ENCODE measurements at places on chromosomes 4 and X. TPM values are rescaled to one million over a fixed set of nuclear protein-coding genes. Genes with fewer than 3 reads are reported as not detected.

ZNF280C gene
- total RNA-seq: 6.2 TPM

BRS3 gene
- not detected for total RNA-seq

BEX5 gene
- not detected for total RNA-seq

STATH gene
- not detected for total RNA-seq

- DNase-seq: peak; percentile 43
These were observed 21.8 kb upstream of the TBC1D14 start for GRCh38 chr4:6887591-6888371.

GRCh38 chr4:130143656-130144055, 1047.7 kb downstream of the C4orf33 start:
- DNase-seq: no peak

GRCh38 chr4:3210467-3210866, 38.5 kb upstream of the MSANTD1 start:
- DNase-seq: no peak

DNA sequence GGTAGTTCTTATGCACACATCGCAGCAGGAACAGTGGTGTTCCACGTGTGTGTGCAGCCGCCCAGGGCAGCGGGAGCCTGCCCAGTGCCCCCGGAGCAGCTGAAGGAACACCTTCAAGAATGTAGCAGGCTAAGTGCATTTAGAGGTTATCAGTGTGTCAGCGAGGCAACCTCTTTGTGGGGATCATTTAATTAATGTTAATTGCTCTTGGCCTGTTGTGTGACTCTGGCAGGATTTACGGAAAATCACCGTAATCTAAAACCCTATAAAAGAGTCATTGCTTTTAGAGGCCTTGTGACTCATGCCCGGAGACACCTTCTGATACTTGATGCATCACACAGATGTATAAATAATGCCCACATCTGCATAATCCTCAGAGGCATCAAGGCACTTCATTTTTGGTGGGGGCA, 47.3 kb upstream of the GATB start:
- peak; percentile 40 for DNase-seq

DNA sequence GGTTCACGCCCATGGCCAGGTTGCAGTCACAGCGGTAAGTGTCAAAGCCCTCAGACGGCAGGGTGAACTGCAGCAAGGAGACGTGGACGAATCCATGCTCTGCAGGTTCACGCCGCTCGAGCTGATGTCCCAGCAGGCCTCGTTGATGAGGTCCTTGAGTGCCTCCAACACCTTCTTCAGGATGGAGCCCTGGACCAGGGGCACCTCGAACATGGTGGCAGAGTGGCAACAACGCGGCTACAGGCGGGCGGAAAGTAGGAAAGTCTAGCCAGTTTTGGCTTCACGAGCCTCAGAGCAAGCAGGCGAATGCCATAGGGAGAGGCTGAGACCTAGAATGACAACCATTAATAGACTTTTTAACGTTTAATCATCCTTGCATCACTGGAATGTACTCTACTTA, 485.9 kb downstream of the ZNF674 start:
- DNase-seq: no peak

DNA sequence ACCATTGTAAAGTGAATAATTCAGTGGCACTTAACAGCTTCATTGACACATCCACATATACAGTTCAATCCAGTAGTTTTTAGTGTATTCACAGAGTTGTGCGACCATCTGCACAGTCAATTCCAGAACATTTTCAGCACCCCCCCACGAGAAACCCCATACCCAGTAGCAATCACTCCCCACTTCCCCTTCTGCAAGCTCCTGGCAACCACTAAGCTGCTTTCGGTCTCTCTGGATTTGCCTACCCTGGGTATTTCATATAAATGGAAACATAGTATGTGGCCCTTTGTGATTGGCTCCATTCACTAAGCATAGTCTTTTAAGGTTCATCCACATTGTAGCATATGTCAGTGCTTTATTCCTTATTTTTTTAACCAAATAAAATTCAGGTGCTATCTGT, 10.0 kb downstream of the MSL3 start:
- DNase-seq: no peak

DNA sequence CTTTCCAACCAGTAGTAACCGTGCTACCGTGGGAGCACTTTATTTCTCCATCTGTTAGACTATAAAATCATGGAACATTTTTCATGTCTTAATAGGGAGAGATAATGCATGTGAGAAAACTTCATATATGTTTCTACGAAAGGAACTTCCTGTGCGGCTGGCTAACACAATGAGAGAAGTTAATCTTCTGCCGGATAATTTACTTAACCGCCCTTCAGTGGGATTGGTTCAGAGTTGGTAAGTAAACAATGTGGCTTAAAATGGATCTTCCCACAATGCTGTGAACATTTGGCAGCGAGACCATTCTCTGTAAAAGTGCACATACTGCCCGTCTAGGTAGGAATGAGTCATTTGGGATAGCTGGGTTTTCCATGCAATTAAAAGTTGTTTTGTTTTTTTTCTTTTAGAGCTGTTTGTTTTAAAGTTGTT, 29.6 kb downstream of the PDK3 start:
- peak; percentile 55 for DNase-seq

- no peak for DNase-seq
These were observed 335.6 kb upstream of the TRAM1L1 start for GRCh38 chr4:117420948-117421347.

GRCh38 chrX:147405764-147406163, 506.0 kb upstream of the FMR1 start:
- no peak for DNase-seq

GRCh38 chr4:110550260-110550659, 72.6 kb downstream of the PITX2 start:
- DNase-seq: peak; percentile 59

- DNase-seq: no peak
These were observed 64.3 kb upstream of the TLR2 start for GRCh38 chr4:153619811-153620210.

DNA sequence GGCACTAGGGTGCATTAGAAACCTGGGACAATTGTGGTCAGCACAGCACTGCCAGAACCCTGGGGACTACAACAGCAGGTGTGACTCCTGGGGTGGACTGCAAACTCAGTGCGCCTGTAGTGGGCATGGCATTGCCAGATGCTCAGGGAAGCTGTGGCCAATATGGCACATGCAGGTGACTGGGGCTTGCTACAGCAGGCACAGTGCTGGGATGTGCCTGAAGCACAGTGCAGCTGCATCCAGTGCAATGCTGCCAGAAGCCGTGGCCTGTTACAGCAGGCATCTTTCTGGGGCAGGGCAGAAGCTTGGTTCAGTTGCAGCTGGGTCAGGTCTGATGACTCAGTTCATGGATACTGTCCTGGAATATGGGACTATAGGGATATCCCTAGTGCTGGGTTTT, 445.8 kb downstream of the CCSER1 start:
- DNase-seq: no peak

GRCh38 chr4:2811830-2812611, 19.1 kb downstream of the SH3BP2 start:
- peak; percentile 93 for DNase-seq

DNA sequence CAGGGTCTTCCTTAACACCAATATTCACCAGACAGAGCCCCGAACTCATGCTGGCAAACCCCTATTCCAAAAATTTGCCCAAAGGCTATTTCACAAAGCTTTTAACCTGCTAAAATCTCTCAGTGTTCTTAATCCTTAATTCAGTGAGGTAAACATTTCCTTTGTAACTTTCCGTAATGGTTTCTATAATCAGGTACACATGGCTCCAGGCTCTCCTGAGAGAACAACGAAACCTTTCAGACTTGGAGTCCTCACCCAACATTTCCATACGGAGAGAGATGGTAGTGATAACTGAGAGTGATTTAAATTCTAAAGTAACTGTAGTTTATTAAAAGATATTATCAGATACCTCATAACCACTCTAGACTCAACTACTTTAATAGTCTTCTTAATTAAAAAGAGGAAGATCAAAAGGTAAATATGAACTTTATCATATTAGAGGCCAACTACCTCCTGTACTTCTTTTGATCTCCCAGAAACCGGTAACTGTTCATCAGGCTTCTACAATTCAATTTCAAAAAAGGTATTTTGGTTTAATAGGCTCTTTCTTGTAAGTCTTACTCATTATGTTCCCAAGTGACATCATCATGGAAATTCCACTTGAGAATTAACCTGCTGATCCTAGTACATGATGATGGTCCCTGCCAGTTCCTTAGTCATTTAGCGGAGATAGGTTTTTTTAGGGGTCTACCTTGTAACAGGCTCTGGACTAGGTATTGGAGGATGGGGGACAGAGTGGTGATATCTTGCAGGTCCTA, 91.4 kb upstream of the UCP1 start:
- no peak for DNase-seq

DNA sequence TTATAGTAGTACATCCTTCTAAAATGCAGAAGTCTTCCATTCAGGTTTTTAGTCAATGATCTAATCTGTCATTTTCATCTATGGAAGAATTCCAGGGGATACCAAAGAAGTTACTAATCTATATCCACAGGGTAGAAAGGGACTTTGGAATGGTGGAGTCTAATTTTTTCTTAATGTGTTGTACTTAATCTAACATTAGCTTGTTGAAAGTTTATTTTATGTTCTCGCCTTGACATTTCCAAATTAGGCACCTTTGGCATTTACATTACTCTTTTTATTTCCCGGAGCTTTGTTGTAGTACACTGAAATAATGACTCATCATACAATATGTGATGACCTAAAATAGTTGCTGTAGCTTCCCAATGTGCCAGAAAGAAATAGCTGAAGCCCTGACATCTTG, 91.5 kb downstream of the HTR2C start:
- DNase-seq: no peak

- DNase-seq: no peak
These were observed 253.0 kb downstream of the COX7B2 start for GRCh38 chr4:46656071-46656470.

- DNase-seq: no peak
These were observed 856.8 kb downstream of the STIM2 start for GRCh38 chr4:27717431-27717755.

DNA sequence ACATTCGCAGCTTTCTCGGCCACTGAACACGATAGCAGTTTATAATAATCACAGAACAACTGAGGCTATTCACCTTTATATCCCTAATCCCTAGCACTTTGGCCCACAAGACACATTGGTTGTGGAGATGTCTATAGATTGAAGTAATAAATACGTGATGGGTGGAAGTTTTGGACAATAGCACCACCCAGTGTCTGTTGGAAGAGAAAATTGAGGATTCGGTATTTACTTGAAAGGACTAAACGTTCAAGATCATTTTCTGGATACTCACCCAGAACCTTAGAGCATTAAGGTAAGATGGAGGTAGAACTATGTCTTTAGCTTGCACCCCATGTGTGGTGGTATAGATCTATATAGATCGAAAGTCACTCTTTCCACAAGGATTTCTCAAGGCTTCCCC, 787 bp upstream of the TMSB15A start:
- DNase-seq: peak; percentile 27

- peak; percentile 12 for DNase-seq
These were observed at the start of gene STAP1 for GRCh38 chr4:67558493-67558892. Gene STAP1, plus strand, starts transcription at chr4:67558727. Its CDS starts 83 bp downstream, at chr4:67558810.

GRCh38 chr4:119731146-119731742, 102.6 kb upstream of the PDE5A start:
- no peak for DNase-seq

All from LHCN-M2 (cell line).